ENCODE measurements at places on chromosomes 11 and 22.
A peak's percentile ranks its signal among the peaks of the same experiment; 100 is the strongest.

GRCh38 chr11:13952221-13952620, 10.3 kb upstream of the SPON1 start:
- DNase-seq: no peak

DNA sequence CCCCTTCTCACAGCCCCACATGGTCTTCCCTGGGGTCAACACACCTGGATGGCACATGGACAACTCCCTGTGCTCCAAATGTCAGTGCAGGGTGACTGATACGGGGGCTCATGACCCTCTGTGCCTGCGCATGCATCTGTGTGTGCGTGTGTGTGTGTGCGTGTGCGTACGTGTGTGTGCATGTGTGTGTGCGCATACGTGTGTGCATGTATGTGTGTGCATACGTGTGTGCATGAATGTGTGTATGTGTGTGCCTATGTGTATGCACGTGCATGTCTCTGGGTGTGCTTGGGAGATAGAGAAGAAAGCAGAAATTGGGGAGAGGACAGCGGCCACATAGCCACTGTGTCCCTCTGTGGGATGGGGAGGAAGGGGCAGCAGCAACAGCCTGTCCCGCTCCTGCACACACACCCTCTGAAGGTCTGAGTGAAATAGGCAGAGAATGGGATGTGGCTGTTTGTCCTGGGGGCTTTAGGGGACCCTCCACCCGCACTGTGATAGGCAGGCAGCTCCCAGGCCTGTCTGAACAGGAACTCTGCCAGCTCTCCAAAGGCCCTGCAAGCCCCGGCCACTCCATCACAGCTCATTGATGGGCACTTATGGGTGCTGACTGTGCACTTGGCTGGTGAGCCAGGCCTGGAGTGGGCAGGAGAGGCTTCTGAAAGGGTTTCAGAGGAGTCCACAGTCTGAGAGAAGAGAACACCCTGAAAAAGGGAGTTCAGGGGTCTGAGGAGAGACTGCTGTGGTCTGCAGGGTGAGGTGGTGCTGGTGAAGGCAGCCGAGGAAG, 28.7 kb upstream of the PICK1 start:
- no peak for DNase-seq

GRCh38 chr11:92424281-92424680, 199.7 kb downstream of the FAT3 start:
- no peak for DNase-seq

DNA sequence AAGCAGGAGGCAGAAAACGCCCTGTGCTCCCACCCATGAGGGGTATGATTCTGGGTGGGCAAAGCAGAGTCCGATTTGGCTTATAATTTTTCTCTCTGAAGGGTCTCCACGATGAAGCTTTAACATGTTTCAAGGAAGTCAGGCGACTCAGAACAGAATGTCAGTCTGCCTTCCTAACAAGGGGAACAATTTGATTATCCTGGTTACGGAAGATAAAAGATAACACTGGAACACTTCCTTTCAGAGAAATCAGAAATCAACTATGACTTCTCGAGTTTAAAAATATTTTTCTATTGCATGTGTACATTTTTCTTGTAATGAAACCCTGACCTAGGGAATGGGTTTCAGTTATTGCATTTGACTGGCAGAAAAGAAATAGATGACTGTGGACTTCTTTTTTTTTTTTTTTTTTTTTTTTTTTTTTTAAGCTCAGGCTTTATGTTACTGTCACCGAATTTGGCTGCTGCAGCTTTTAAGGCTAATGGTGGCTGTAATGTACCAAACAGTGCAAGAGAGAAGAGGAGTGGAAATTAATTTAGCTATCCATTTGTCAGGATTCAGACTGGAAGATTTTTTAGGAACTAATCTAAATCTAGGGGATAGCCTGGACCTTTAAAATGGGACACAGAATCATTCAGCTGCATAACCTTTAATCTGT, 297.7 kb downstream of the CADM1 start:
- DNase-seq: no peak

DNA sequence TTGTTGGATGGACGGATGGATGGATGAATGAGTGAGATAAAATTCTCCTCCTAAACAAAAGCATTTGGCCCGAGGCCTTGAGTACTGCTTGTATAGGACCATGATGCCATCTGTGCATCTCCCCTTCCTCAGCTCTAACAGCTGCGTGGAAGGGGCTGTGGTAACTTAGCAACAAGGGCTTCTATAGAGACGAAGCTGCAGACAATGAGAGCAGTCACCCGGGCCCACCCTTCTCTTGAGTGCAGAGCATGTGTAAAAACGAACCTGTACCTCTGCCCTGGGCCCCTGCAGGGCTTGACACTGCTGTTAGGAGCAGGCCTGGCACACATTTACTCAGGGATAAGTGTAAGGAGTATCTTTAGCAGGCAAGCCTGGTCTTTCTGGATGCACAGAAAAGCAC, 391.5 kb downstream of the CADM1 start:
- no peak for DNase-seq

GRCh38 chr11:70766901-70767300, 368.6 kb downstream of the CTTN start:
- DNase-seq: no peak

GRCh38 chr11:76313913-76314740, 66.8 kb downstream of the THAP12 start:
- peak; percentile 22 for DNase-seq

DNA sequence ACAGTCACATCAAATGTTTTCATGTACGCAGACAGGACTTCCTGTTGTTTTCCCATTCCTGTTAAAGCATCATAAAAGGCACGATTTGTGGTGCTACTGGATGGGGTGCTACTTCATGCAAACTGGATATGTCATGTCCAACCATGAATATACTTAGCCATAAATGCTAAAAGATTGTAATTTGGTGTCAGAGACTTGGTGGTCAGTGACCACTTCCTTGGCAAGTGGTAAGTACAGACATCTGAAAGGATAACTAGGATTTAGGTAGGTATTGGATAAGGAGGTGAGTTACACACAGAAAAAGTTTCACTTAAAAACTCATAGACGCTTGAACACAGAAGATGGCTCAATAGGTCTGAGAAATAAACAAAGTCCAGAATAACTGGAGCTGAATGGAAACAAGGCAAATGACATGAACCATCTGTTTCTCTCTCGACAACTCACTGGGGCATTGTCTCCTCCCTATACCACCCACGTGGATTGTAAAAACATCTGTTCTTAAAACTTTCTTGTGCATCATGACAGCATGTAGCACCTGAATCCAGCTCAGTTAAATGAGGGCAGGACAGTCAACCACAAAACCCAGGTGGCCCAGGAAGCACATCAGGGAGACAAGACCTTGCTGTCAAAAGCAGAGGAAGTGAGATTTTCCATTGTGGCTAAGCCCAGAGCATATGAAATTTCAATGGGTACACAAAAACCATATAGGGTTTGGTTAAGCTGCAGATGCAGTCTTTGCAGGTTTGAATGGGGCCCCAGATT, 22.1 kb upstream of the IGLL5 start:
- DNase-seq: no peak

DNA sequence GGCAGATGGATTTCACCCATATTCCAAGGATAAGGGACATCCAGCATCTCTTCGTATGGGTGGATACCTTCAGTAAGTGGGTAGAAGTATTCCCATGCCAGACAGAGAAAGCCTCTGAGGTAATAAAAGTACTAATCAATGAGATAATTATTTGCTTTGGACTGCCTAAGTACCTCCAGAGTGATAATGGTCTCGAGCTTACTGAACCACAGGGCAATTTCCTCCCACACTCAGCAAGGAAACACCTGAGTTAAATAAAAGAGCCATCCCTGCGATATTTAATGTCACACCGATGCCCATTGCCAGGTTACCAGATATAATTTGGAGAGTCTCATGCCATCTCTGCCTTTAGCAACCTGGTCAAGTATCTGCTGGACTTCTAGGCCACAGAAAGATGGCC, 70.6 kb upstream of the MPEG1 start:
- no peak for DNase-seq

- no peak for DNase-seq
These were observed 120.0 kb upstream of the SYT13 start for GRCh38 chr11:45405916-45406670.

GRCh38 chr11:3977078-3977477, 117.5 kb upstream of the RRM1 start:
- no peak for DNase-seq

- no peak for DNase-seq
These were observed 54.0 kb upstream of the GCAT start for GRCh38 chr22:37753746-37754145.

DNA sequence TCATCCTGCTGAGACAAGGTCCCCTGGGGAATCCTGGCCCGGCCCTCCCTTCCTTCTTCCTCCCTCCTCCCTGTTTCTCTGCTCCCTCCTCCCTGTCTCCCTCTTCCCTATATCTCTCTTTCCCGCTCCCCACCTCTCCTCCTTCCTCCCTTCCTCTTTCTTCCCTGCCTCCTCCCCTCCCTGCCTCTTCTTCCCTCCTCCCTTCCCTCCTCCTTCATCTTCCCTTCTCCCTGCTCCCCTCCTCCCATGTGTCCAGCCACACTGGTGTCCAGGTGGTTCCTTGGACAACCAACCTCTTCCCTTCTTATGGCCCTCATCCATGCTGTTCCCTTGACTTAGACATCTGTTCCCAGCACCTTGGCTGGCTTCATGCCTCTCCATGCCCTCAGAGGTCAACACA, 258.1 kb downstream of the MN1 start:
- DNase-seq: no peak

- no peak for DNase-seq
These were observed 52.2 kb downstream of the TIMP3 start for GRCh38 chr22:32853662-32854061.

GRCh38 chr11:20064961-20065405, 95.3 kb downstream of the DBX1 start:
- DNase-seq: no peak

- no peak for DNase-seq
These were observed 836 bp downstream of the SLC16A8 start for GRCh38 chr22:38082986-38083710.

- DNase-seq: no peak
These were observed 45.4 kb upstream of the MYOD1 start for GRCh38 chr11:17673951-17674350.

GRCh38 chr11:119300198-119300964, 16.5 kb downstream of the MCAM start:
- DNase-seq: no peak

- DNase-seq: peak; percentile 83
These were observed 24.7 kb downstream of the PACSIN2 start for GRCh38 chr22:42990131-42990838.

- peak; percentile 15 for DNase-seq
These were observed 11.7 kb downstream of the TECTA start for GRCh38 chr11:121112498-121113455.

DNA sequence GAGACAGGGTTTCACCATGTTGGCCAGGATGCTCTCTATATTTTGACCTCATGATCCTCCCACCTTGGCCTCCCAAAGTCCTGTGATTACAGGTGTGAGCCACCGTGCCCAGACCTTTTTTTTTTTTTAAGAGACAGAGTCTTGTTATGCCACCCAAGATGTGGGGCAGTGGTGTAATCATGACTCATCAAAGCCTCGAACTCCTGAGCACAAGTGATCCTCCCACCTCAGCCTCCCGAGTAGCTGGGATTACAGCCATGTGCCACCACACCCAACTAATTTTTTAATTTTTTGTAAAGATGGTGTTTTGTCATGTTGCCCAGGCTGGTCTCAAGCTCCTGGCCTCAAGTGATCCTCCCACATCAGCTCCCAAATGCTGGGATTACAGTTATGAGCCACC, 37.9 kb downstream of the IZUMO1R start:
- no peak for DNase-seq

GRCh38 chr11:35275786-35276170, 136.8 kb downstream of the CD44 start:
- no peak for DNase-seq

- no peak for DNase-seq
These were observed 31.2 kb downstream of the ALG9 start for GRCh38 chr11:111840143-111840542.

GRCh38 chr11:57873196-57873911, 111.8 kb downstream of the CTNND1 start:
- DNase-seq: peak; percentile 24

GRCh38 chr11:45053736-45054446, 92.5 kb upstream of the PRDM11 start:
- no peak for DNase-seq

- DNase-seq: no peak
These were observed 7.4 kb downstream of the BATF2 start for GRCh38 chr11:64989416-64989815.

DNA sequence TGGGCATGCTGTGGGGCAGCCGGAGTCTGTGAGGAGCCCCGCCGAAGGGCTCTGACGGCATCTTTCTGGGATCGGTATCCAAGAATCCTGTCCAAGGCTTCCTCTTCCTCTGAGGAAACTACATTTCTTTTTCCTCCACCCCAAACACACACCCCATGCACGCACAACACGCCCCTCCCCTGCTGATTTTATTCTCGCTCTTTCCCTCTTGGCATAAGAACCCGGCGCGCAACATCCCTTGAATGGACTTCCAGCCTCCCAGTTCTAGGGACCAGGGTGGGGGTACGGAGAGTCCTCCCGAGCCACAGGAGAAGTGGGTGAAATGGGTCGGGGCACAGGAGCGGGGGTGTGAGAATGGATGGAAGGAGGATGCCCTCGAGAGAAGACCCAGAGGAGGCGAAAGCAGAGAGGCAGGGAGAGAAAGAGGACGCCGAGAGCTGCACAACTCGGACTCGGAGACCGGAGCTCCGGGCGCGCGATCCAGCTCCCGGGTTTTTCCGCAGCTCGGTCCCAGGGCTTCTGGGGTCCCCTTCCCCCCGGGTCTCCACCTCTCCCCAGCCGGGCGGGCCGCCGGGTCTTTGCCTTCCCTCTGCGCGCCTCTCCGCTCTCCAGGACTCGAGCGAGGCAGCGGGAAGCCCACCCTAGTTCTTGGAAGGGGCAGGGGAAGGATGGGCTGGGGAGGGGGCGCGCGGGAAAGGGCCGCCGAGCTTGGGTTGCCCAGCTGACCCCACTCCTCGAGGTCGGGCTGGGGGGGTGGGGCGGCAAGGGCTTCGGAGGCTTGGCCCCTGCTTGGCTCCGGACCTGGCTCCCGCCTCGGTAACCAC, 1.5 kb upstream of the LARGE1 start:
- DNase-seq: no peak

DNA sequence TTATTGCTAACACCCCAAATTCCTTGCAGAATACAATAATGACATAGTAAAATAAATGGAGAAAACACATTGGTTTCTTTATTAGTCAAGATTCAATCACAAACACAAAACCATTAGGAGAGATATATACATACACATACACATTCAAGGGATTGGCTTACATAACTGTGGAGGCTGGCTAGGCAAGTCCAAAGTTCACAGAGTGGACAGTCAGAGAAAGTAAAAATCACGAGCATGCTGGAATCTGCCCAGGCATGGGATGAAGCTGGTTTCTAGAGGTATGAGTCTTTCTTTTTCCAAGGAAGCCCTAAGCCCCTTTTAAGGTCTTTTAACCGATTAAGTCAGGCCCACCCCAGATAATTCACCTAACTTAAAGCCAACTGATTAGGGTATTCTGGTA, 13.6 kb upstream of the OR56B1 start:
- DNase-seq: no peak

- no peak for DNase-seq
These were observed 30.0 kb upstream of the ARHGAP32 start for GRCh38 chr11:129222158-129222557.

- DNase-seq: no peak
These were observed 1.3 kb upstream of the SSH3 start for GRCh38 chr11:67301951-67302516.
